Activated T-helper 1 cell treated with anti-CD3 and anti-CD28 coated beads, Interleukin-12 subunit alpha, Interleukin-12 subunit beta, Interleukin-2, Interleukin-4 antibody, amounts not matched to agents 30 ng/mL and 10 ng/mL and 1 ng/mL, durations not matched to agents 14 hours and 24 hours and 36 hours (primary cell): ENCODE measurements at places on chromosomes 5 and 9. TPM values are rescaled to one million over a fixed set of nuclear protein-coding genes. Genes with fewer than 3 reads are reported as not detected.

DNA sequence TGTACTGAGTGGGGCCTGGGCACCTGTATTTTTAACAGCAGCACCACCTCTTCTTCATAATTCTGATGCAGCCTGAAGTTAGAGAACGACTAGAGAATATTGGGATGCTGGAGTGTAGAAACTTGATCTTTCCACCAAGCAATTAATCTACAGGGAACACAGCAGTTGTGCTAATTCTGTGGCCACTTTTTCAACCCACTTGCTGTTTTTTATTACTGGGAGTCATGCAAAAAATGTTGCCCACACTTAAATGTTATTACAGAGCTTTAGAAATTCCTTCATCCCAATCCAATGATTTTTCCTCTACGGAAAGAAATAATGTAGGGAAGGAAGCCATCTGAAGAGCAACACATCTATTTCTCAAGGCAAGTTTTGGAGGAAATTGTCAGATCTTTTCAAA, 190.9 kb upstream of the TUT7 start:
- DNase-seq = no peak
- no peaks in the 10 kb centered on the region for H3K27me3 ChIP-seq
- H3K4me1 ChIP-seq = no peaks in the 10 kb centered on the region

GRCh38 chr9:131464354-131465000, 38.2 kb upstream of the POMT1 start:
- no peak overlapping the region for H3K4me3 ChIP-seq
- peaks cover 43% of the 10 kb centered on the region for H3K36me3 ChIP-seq
- H3K27me3 ChIP-seq = no peaks in the 10 kb centered on the region

SLC25A48 gene
- not detected in 2 replicates for total RNA-seq

SV2C gene
- total RNA-seq = 0.05 TPM in 1 of 2 replicates, not detected in the other

DNA sequence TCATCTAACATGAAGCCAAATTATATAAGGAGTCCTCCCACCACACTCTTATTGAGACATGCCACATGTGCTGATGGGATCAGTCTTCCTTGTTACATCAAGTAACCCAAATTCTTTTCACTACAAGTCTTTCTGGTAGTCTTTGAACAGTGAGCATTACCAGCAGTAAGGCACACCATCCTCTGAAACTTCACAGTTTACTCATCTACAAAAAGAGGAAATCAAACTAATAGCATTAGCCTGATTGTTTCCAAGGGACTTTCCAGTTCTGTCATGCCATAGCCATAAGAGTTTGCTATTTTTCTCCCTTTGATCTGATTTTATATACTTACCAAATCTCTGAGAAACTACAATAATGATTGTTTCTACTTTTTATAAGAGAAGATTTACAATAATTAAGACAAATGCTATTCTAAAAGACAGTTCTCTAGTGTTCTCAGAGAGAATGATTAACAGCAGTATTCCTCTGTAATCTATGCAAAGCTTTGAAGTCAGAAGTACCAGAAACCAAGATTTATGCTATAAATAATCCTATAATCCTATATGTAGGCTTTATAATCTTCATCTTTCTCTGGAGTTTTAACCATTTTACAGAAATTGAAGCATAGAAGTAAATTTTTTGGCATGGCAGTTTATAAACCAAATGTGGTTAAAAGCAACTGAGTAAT, 166.2 kb upstream of the ACO1 start:
- H3K36me3 ChIP-seq = no peaks in the 10 kb centered on the region
- no peak overlapping the region for H3K4me3 ChIP-seq
- H3K4me1 ChIP-seq = no peaks in the 10 kb centered on the region

GRCh38 chr5:59755476-59755875, 138.1 kb downstream of the PDE4D start:
- H3K4me3 ChIP-seq = no peak overlapping the region
- no peak for DNase-seq

SLC6A7 gene
- total RNA-seq = not detected in 2 replicates

ZBTB5 gene
- 9.6 and 11.2 TPM in 2 replicates for total RNA-seq

DNA sequence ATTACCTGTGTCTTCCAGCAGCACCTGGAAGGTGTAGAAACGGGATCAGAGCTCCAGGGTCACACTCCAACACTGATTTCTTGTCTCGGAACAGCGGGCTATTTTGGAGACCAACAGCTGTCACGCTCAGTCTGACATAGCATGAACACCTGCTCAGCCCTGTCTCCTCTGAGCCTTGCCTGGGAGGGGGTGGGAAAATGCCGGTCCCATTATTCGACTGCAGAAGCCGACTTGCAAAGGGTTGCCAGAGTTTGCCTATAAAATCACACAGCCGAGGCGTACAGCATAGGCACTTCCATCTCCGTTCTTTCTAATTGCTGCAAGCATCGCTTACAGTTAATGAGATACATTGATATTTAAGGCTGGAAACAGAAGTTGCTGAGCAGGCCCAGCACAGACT, 300.8 kb upstream of the MSX2 start:
- H3K4me3 ChIP-seq = no peak overlapping the region
- no peak overlapping the region for H3K27ac ChIP-seq
- peaks cover 7% of the 10 kb centered on the region for H3K4me1 ChIP-seq
- peaks cover 4% of the 10 kb centered on the region for H3K27me3 ChIP-seq
- DNase-seq = no peak

BRD8 gene
- total RNA-seq = 51.8 and 57.9 TPM in 2 replicates

GRCh38 chr9:124606027-124606426, 98.8 kb upstream of the NR5A1 start:
- no peak overlapping the region for H3K27ac ChIP-seq
- H3K4me1 ChIP-seq = no peaks in the 10 kb centered on the region
- no peak for DNase-seq
- no peaks in the 10 kb centered on the region for H3K36me3 ChIP-seq

DNA sequence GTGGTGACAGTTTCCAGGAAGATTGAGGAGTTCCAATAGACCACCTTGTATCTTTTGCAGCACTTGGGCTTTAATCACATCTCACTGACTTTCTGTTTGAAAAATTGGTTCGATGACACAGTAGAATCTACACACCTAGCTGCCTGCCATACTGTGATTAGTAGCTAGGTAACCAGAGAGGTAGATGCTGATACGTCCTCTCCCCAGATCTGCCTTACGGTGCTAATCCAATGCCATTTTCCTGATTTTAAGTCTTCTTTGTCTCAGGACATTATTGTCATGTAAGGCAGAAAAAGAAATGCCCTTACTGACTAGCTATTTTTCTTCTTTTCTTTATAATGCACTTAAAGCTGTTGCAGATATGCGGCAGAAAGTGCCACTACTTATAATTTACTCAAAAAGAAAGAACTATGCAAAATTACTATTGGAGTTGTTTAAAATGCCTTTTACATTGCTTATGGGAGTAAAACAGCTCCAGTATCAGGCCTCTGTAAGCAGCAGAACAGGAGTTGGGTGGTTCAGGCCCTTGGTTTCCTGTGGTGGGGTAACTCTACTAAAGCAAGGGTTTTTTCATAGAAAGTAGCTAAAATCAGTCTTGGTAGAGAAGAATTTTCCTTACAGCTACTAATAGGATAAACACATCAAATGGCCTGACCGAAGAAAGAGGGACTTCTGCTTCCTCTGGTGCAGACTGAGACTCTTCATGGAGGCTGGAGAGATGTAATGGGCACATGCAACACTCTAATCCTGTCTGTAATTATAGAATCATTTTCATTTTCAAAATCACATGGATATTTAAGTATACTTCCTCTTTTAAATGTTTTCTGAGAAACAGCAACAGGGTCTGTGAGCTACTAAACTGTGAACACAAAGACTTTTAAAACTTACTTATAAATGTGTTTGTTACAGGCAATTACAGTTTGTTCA, 177.2 kb downstream of the MAPKAP1 start:
- H3K36me3 ChIP-seq = peaks cover 5% of the 10 kb centered on the region
- peaks cover 30% of the 10 kb centered on the region for H3K4me1 ChIP-seq
- no peak overlapping the region for H3K27ac ChIP-seq
- no peaks in the 10 kb centered on the region for H3K27me3 ChIP-seq
- DNase-seq = no peak
- no peak overlapping the region for H3K4me3 ChIP-seq

- peaks cover 2% of the 10 kb centered on the region for H3K27me3 ChIP-seq
- peaks cover 8% of the 10 kb centered on the region for H3K36me3 ChIP-seq
- H3K27ac ChIP-seq = peak overlapping the region; percentile 75
- peak overlapping the region; percentile 91 for H3K4me3 ChIP-seq
- DNase-seq = peak; percentile 62
Measured at GRCh38 chr5:142770650-142771609, 753 bp downstream of the ARHGAP26 start.

GRCh38 chr9:89749500-89750116, 144.8 kb downstream of the GADD45G start:
- no peaks in the 10 kb centered on the region for H3K27me3 ChIP-seq
- DNase-seq = no peak
- H3K36me3 ChIP-seq = peaks cover 6% of the 10 kb centered on the region
- H3K4me1 ChIP-seq = peaks cover 65% of the 10 kb centered on the region
- peak overlapping the region; percentile 65 for H3K27ac ChIP-seq
- no peak overlapping the region for H3K4me3 ChIP-seq

DNA sequence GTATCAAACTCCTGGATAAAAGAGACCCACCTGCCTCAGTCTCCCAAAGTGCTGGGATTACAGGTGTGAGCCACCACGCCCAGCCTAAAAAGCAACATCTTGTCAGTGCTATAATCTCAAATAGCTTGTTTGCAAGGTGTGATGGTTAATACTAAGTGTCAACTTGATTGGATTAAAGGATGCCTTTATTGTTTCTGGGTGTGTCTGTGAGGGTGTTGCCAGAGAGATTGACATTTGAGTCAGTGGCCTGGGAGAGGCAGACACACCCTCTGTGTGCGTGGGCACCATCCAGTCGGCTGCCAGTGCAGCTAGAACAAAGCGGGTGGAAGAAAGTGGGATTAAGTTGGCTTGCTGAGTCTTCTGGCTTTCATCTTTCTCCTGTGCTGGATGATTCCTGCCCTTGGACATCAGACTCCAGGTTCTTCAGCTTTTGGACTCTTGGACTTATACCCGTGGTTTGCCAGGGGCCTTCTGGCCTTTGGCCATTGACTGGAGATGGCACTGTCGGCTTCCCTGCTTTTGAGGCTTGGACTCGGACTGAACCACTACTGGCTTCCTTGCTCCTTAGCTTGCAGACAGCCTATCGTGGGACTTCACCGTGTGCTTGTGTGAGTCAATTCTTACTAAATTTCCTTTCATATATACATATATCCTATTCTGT, 28.1 kb downstream of the TARS1 start:
- no peaks in the 10 kb centered on the region for H3K4me1 ChIP-seq
- peaks cover 61% of the 10 kb centered on the region for H3K36me3 ChIP-seq
- H3K4me3 ChIP-seq = no peak overlapping the region
- DNase-seq = no peak
- H3K27me3 ChIP-seq = no peaks in the 10 kb centered on the region

- H3K27ac ChIP-seq = peak overlapping the region; percentile 31
- H3K4me3 ChIP-seq = no peak overlapping the region
- H3K27me3 ChIP-seq = peaks cover 11% of the 10 kb centered on the region
Measured at GRCh38 chr5:112154940-112155686, 264.0 kb downstream of the EPB41L4A start.

HCN1 gene
- total RNA-seq = not detected in 2 replicates

DNA sequence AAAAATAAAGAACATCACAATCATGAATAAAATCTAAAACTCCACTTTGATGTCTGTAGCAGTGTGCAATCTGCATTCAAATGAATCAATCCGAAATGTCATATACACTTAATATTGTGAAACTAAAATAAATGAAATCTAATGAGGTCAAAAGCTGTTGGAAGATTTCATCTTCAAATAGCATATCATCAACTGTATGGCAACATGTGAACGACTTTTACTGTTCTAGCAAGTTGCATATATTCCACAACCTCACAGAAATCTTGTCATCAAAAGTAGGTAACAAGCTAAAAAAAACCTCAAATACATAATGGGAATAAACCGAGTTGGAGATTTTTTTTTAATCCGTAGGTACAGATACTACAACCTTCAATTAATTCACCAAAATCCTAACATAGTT, 1.2 kb downstream of the PTBP3 start:
- H3K4me1 ChIP-seq = peaks cover 45% of the 10 kb centered on the region
- peak overlapping the region; percentile 93 for H3K4me3 ChIP-seq
- peak overlapping the region; percentile 96 for H3K27ac ChIP-seq

DNA sequence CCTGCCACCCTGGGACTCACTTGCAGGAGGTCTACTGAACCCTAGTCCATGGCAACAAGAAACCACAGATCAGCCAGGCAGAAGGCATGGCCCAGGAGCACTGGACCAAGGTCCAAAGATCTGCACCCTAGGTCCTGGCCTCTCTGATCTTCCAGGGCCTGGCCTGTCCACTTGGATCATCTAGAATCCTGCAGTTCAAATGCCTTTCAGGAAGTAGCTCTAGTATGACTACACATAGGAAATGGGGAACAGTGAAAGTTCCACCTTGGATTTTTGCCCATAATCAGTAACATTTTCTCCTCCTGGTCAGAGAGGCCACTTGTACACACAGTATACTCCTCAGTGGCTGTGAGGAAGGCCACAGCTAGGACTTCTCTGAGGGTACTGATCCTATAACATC, 11.5 kb downstream of the ANXA6 start:
- H3K4me3 ChIP-seq = no peak overlapping the region
- H3K27ac ChIP-seq = peak overlapping the region; percentile 55
- no peak for DNase-seq

- H3K36me3 ChIP-seq = no peaks in the 10 kb centered on the region
- no peak for DNase-seq
- no peak overlapping the region for H3K27ac ChIP-seq
- peaks cover 4% of the 10 kb centered on the region for H3K27me3 ChIP-seq
- H3K4me3 ChIP-seq = no peak overlapping the region
Measured at GRCh38 chr5:68190619-68191018, 24.9 kb upstream of the PIK3R1 start.

- DNase-seq = no peak
- peaks cover 23% of the 10 kb centered on the region for H3K36me3 ChIP-seq
- no peaks in the 10 kb centered on the region for H3K27me3 ChIP-seq
- peaks cover 39% of the 10 kb centered on the region for H3K4me1 ChIP-seq
- H3K4me3 ChIP-seq = no peak overlapping the region
Measured at GRCh38 chr9:131499254-131499767, 3.4 kb upstream of the POMT1 start.

PRELID1 gene
- total RNA-seq = 239 and 250 TPM in 2 replicates

PDGFRB gene
- total RNA-seq = 0.76 and 1.0 TPM in 2 replicates

SPAAR gene
- not detected in 2 replicates for total RNA-seq

- no peaks in the 10 kb centered on the region for H3K36me3 ChIP-seq
- no peak overlapping the region for H3K27ac ChIP-seq
- H3K4me1 ChIP-seq = peaks cover 12% of the 10 kb centered on the region
- H3K4me3 ChIP-seq = no peak overlapping the region
Measured at GRCh38 chr5:33843579-33843978, 48.2 kb downstream of the ADAMTS12 start.

DNA sequence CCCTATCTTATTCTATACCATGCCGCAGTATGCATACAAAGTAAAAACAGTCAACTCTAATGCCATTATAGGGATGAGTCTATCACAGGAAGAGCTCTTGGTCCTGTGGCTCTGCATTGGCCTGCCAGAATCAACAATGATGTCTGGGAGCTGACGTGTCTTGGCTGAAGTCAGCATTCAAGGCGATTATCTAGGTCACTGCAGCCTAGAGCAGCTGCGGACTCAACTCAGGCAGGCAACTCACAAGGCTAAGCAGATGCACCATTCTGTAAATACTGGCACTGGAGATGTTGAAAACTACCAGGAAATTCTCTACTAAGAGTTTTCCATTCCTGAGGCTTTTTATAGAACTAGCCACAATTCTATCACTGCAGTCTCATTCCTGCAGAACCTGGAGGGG, 13.3 kb downstream of the SPATA9 start:
- H3K36me3 ChIP-seq = no peaks in the 10 kb centered on the region
- no peak for DNase-seq
- H3K27ac ChIP-seq = no peak overlapping the region
- no peaks in the 10 kb centered on the region for H3K4me1 ChIP-seq
- H3K27me3 ChIP-seq = peaks cover 12% of the 10 kb centered on the region
